ENCODE measurements at places on chromosomes 3 and 15.

DNA sequence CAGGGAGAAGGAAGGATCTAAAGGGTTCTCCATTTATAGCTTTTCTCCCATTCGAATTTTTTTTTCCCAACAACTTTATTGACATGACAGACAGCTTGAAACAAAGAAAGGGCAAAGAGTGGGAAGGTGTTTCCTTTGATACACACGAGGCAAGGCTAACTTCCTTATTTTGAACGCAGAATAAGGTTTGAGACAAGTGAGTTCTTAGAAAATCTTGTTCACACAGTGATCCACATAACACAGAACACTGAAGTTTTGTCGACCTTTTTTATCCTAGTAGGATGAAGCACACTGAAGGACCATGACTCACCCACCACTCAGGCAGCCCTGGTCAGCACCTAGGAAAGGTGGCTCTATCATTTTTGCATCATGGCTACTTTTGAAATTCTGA lies 425.8 kb upstream of the MDFIC2 start:
- no peak for DNase-seq

DNA sequence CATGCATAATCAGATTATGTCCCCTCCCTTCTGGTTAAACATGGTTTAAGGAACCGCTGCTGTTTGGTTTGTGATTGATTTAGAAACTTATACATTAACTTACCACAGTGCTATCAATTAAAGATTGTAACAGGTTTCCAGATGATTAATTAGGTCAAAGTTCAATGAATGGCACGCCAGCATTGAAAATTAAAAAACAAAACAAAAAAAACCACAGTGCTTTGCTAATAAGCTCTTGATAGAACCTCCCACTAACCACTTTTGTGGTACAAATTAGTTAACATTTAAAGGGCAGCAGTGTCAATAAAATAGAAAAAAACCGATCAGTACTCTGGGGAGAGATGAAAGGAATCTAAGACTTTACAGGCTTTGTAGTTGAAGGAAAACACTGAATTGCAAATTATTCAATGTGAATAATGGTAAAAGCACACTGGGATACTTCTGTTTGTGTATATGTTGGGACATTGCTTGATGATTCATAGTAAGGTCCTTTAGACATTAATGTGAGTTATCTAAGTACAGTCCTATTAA lies 7.6 kb upstream of the C3orf38 start:
- no peak for DNase-seq

DNA sequence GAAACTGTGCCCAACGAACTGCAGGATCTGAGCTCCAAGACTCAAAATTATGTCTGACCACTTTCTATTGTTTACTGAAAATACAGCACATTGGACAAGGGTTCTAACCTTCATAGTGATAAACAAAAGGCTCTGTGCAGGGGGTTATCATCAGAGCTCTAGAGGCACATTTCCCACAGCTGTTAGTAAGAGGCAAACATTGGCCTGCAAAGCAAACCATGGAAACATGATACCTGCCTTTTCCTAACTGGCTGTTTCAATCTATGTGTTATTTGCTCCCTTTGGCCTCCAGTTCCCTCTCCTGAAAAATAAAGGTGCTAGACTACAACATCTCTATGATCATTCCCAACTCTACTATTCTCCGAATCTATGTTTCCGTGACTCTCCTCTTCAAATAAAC lies 159.7 kb upstream of the ARHGEF26 start:
- DNase-seq = no peak

DNA sequence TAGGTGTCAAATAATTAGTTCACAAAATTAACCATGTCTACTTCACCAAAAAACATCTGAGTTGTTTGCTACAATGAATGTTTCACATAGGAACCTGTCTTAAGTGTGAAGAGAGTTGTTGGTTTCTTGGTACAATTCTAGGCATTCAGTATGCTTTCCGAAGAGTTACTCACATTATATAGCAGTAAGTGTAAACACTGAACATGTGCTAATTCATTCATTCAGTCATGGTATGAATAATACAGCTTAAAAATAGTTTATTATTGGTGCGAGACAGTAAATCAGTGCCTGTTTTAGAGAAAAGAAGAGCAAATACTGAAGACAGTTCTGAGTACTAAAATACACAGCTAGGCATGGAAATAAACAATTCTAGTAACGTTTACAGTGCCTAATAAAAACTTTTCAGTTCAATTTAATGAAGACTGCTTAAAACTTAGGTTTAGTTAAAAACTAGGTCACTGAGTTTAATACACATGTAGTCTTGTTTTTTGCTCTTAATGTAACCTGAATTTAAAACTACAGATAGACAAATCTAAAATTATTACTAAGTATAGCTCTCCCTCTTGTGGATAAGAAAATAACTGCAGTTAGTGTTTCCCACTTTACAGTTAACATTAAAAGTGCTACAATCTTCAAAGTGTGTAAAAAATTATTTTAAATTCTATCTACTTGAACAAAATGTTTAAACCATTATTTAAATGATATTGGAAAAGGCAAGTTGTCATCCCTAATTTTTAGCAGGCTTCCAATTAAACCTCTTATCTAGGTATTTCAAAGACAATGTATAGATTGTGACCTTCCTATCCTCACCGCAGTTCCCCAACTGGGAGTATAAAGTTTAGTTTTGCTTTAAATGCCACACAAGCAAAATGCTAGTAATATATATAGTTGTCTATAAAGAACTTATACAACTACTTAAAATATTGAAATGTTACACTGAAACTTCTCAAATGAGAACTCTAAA lies 20.1 kb upstream of the ZCWPW2 start:
- no peak for DNase-seq

DNA sequence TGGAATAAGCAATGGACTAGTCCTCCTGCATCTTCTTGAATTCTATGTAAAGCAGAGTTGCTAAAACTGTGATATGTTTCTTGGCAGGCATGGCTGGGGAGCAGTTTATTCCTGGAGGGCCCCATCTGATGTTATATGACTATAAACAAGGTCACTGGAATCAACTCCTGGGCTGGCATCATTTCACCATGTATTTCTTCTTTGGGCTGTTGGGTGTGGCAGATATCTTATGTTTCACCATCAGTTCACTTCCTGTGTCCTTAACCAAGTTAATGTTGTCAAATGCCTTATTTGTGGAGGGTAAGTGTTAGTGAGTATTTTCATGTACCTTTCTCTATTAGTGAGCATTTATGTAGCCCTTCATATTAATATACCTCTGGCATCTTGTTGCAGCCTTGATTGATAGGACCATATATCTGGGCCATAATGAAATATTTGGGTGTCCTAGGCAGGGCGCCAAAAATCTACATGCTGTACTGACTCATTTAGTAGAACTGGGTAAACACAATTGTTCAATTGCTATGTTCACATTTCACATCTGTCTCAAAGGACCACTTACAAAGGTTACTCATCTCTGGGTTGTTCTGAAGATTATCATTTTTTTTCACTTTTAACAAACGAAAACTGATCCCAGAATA lies 52.6 kb upstream of the ADGRG7 start:
- DNase-seq = no peak

- no peak for DNase-seq
Measured at GRCh38 chr3:94440767-94441493, 378.1 kb downstream of the NSUN3 start.

DNA sequence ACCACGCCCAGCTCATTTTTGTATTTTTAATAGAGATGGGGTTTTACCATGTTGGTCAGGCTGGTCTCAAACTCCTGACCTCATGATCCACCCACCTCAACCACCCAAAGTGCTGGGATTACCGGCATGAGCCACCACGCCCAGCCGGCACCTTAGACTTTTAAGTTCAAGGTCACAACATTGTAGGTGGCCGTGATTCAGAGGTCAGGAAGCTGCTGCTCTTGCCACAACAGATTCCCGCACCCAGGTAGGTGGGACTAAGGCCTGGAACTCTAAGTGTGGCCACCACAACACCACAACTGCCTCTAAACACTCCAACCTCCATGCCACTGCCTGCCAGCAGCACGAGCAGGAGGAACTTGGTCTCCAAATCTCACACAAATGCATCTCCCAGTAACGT lies 196.8 kb downstream of the STT3B start:
- no peak for DNase-seq

- DNase-seq = no peak
Measured at GRCh38 chr15:48371961-48372360, 40.7 kb downstream of the DUT start.

GRCh38 chr3:152190636-152191183 lies 78.0 kb upstream of the MBNL1 start:
- DNase-seq = no peak

DNA sequence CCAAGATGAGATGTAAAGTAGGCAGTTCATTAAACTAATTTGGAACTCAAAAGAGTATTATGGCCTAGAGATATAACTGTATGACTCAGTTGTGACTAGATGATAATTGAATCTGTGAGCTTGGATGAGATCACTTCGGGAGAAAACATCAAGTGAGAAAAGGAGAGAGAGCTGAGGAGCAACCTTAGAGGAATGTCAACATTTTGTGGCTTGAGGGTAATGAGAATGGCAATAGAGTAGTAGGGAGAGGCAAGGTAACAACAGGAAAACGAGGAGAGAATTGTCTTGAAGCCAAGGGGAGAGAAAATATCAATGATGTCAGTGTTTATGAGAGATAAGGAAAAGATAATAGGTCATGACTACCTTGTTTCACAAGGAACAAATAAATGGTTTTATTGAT lies 580.2 kb downstream of the NLGN1 start:
- no peak for DNase-seq

DNA sequence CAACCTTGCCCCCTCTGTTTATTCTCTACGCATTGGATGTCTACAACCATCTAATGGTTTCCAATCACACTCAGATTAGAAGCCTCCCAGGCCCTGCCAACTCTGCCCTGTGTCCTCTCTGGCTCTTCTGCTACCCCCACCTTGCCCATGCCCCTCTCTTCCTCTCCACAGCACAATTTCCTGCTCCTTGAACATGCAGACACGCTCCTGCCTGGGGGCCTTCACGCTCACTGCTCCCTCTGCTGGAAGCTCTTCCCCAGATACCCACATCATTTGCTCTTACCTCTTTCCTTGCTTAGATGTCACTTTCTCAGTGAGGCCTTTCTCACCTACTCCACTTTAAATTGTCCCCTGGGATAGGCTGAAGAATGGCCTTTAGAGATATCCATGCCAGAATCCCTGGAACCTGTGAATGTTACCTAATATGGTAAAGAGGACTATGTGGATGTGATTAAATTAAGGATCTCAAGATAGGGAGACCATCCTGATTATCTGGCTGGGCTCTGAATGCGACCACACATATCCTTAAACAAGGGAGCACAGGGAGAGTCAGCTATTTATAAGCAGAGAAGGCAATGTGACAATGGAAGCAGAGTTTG lies 9.9 kb downstream of the KY start:
- no peak for DNase-seq

DNA sequence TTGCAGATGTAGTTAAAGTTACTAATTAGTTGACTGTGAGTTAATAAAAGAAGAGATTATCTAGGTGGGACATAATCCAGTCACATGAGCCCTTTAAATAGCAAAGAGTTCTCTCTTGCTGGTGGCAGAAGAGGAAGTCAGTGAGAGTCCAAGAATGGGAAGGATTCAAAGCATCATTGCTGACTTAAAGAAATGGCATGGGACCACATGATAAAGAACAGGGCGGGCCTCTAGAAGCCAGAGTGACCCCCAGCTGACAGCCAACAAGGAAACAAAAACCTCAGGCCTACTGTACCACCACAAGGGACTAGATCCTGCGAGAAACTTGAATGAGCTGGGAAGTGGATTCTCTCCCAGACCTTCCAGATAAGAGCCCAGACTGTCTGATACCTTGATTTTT lies 447.2 kb upstream of the CCDC54 start:
- DNase-seq = no peak

DNA sequence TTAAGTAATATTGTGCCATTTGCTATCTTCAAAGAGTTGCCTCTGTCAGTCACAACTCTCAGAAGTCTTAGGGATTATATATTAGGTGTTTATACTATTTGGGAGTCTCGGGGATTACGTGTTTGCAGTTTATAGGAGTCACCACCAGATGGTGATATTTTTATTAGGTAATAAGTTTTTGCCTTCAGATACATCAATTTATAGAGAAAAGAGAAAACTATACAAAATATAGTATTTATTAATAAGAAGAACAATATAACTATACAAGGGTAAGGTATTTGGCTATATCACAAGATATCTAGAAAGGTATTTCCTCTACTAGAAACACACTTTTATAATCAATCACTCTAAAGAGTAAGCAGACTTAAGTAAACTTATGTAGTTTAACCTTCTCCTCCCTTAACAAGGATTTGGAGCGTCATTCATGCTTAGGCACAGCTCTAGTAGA lies 10.7 kb upstream of the DHX36 start:
- no peak for DNase-seq

GRCh38 chr3:131543714-131544113 lies 40.9 kb upstream of the MRPL3 start:
- DNase-seq = no peak

DNA sequence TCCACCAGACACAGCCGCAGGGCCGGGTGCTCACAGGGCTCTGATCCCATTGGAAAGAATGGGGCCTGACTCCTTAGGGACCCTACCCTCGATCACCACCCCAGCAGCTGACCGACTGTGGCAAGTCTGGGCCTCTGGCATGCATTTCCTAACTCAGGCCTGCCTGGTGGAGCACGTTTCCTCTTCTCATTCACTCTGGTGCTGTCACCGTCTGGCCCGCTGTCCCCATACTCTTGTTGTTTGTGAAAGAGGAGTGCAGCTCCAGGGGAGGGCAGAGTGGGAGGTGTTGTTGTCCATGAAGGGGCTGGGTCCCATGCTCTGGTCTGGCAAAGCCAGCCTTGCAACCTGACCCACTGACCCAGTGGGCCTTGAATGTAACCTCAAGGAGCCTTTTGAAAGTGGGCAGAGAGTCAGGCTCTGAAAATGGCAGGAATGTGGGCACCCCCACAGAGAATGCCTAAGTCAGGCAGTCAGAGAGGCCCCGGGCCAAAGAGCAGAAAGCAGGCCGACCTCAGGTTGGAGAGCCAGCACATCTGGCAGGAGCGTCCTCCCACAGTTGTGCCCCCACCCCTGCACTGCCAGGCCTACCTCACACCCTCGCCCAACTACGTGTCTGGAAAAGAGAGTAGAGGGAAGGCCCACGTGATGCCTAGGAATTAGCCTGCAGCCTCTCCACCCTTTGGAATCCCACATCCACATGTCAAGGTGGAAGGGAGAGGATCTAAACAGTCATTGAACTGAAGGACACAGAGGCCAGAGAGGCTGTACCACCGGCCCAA lies 10.9 kb downstream of the SEMA7A start:
- DNase-seq = no peak

- no peak for DNase-seq
Measured at GRCh38 chr15:93997071-93997658, 234.2 kb upstream of the MCTP2 start.

GRCh38 chr3:123627673-123628670 lies 43.1 kb upstream of the HACD2 start:
- DNase-seq = no peak

DNA sequence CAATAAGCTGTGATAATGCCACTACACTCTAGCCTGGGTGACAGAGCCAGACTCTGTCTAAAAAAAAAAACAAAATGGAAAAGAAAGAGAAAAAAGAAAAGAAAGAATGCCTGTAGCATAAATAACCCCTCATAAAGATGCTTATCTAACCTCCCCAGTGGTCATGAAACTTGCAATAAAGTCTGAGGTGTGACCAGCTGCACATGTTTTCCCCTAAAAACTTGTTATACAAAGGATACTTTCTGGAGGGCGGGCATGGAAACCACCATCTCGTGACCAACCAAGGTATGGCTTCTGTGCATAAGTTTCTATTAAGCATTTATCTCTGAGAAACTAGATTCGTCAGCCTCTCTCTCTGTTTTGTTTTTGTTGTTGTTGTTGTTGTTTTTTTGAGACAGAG lies 21.8 kb downstream of the CCDC32 start:
- DNase-seq = no peak
